ENCODE measurements at places on chromosomes 2 and 18.

GRCh38 chr2:167686691-167687090 lies 560.7 kb downstream of the STK39 start:
- no peak for DNase-seq

DNA sequence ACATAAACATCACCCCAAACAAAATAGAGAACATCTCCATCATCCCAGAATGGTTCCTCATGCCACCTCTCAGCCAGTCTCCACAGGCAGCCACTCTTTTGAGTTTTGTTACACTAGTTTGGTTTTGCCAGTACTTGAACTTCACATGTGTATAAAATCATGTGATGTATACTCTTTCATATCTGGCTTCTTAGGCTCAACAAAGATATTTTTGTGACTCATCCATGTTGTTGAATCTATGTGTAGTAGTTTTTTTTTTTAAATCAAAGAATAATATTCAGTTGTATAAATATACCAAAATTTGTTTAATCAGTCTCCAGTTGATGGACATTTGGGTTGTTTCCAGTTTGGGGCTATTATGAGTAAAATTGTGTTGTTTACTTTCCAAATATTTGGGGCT lies 75.9 kb downstream of the PMS1 start:
- DNase-seq, result no peak

GRCh38 chr2:42904576-42904876 lies 112.1 kb upstream of the HAAO start:
- no peak for DNase-seq

DNA sequence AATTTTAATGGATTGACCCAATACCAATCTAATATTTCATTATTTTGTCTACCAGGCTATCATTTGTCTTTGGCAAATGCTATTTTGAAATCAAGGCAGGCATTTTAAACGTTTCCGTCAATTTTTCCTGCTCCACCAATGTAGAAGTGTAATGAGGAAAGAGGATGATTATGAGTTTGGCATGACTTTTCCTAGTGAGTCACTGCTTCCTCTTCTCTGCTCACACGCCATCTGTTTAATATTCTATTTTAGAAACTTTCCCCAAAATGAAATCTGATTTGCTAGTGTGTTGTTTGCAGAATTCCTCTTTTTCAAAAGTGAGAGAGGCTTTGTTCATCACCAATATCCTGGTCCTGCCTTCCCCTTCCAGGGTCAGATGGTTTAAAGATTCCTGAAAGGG lies 42.5 kb upstream of the PID1 start:
- DNase-seq, result no peak

GRCh38 chr2:46947841-46948240 lies 32.2 kb upstream of the MCFD2 start:
- no peak for DNase-seq

GRCh38 chr18:32021756-32022564 lies 3.3 kb downstream of the RNF125 start:
- DNase-seq, result no peak

DNA sequence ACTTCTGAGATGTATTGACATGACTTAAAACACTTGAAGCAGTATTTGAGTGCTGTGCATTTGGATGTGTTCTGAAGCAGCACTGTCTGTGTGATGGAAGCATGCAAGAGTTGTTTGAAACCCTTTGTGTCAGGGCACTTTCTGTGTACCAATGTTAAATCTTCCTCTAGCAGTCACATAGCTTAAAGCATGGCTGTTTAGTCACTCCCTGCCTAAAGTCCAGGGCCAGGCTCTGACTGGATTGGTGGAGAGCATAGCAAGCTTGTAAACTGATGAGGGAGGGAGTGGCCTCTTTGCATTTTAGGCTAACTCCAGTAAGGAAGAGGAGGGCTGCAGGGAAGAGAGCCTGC lies 73.5 kb downstream of the MYO1B start:
- peak; percentile 31 for DNase-seq

- no peak for DNase-seq
Measured at GRCh38 chr2:30434708-30435107, 12.3 kb upstream of the LCLAT1 start.
